Activated effector memory CD4-positive, alpha-beta T cell treated with anti-CD3 and anti-CD28 coated beads, Interleukin-2, amount 50 U/mL, for 16 hours (primary cell): ENCODE measurements at places on chromosomes 2 and 18.
A peak's percentile ranks its signal among the peaks of the same experiment; 100 is the strongest.

DNA sequence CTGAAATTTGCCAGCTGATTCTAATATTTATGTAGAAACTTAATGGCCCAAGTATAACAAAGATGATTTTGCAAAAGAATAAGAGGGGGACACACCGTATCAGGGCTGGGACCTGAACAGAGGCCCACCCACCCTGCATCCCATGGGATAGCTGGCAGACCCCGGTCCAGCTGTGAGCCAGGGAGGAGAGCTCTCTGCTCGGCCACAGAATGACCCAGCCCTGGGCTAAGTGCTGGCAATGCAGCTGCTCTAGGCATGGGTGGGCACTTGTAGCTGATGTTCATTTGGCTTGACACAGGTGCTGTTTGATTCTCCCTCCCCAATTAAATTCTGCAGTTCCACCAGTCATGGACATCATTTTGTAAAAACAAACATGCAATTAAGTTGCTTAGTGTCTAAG, 522.8 kb upstream of the RAB6C start:
- no peak for DNase-seq

DNA sequence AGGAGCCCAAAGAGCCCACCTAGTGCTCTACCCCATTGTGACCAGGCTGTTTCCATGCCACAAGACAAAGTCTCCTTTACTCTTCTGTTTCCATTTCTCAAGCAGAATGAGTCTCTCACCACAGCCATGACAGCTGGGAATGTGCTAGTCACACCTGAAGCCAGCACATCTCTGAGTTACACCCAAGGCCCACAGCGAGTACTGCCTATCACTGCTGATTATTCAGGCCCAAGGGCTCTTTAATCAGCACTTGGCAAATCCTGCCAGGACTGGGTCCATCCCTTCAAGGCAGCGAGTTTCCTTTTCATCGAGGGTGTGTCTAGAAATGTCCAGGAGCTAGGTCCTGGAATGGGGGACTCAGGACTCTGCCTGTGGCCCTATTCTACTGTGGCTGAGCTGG, 14.6 kb upstream of the PPP1R1C start:
- no peak for DNase-seq

- DNase-seq = no peak
Observed at GRCh38 chr2:213757525-213757924, 473.3 kb downstream of the SPAG16 start.

DNA sequence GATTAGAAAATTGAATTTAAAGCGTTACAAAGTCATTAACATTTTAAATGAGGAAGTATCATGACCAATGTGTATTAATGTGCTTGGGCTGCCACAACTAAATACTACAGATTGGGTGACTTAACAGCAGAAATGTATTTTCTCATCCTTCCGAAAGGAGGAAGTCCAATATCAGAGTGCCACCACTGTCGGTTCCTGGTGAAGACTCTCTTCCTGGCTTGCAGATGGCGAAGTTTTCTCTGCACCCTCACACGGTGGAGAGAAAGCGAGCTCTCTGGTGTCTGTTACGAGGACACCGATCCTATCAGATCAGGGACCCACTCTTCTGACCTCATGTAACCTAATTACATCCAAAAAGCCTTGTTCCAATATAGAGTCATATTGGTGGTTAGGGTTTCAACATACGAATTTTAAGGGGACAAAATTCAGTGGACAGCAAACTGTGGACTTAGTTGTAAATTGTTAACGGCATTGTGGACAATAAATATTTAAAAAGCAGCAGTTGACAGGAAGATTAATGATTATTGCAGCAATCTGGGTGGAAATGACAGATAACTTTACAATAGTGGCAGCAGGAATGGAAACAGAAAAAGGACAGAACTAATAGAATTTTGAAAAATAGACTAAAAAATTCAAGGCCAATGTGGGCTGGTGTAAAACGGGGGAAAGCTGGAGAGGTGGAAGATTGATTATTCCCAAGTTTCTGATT, 35.1 kb upstream of the CYRIA start:
- DNase-seq = no peak

GRCh38 chr2:72183016-72183415, 35.4 kb upstream of the CYP26B1 start:
- no peak for DNase-seq

DNA sequence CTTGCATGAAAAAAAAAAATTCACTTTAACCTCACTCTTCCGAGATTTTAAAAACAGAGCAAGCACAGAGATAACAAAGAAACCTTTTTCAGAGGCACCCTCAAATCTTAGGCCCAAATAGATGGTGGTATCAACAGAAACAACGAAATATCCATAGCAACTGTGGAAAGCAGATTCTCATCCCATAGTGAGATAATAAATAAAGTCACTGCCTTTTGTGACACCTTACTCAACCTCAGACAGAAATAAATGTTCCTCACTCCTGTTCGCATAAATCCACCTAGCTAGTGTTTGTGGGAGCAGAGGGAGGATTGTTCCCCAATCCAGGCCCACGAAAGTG, 60.9 kb upstream of the RTN4 start:
- no peak for DNase-seq

- DNase-seq = no peak
Observed at GRCh38 chr2:54482715-54483114, 26.6 kb downstream of the SPTBN1 start.

GRCh38 chr18:22391407-22392345, 26.0 kb downstream of the CTAGE1 start:
- DNase-seq = no peak

DNA sequence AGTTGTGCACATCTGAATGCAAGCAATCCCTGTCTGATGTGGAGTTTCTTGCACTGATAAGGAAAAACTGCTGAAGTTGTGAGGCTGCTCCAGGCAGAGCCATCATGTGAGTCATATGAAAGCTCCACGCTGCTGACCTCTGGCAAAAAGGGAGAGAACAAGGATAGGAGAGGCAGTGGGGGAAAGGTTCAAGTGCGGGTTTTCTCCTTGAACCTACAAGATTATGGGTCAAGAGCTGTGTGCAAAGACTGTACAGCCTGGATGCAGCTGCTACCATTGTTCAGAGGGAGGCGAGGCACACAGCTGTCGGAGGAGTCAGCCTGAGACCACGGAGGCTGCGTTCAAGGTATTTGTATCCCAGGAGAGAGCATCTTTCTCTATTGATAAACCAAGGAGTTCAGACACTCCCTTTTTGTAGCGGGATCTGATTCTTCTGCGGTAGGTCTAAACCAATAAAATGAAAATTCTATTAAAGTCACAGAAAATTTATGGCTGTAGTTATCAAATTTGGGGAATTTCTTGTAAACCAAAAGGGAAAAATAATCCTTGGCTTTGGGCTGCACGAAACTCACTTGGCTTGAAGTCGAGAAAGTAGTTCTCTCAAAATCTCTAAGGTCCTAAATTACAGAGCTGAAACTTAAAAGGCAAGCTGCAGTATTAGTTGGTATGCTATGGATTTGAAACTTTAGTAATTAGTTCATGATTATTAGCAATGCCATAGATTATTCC, at the start of gene CDK15:
Gene CDK15, plus strand, starts transcription at position 96 of the 729 bp plus-strand sequence. Its CDS starts 128 bp downstream, at position 224.
- no peak for DNase-seq

- DNase-seq = peak; percentile 8
Observed at GRCh38 chr2:73218298-73218697, 4.3 kb downstream of the SMYD5 start.

DNA sequence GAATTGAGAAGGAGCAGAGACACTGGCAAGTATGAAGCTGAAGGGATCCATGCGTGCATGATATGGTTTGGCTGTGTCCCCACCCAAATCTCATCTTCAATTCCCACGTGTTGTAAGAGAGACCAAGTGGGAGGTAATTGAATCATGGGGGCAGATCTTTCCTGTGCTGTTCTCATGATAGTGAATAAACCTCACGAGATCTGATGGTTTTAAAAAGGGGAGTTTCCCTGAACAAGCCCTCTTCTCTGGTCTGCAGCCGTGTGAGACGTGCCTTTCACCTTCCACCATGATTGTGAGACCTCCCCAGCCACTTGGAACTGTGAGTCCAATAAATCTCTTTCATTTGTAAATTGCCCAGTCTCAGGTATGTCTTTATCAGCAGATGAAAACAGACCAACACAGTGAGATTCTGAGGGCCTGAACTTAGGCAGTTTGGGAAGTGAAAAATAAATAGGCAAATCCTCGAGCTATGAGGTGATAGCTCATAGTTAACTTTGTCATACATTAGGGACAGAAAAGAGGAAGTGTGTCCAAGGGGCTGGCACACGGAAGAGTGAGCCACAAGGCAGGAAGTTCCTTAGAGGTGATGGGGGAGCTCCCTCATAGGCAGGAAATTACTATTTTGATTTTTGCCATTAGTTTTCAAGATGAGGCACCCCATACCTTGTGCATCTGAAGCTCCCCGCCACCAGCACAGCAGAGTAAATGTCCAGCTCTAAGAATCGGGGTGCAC, 658.8 kb upstream of the ID2 start:
- no peak for DNase-seq

GRCh38 chr2:196925051-196925767, 1.3 kb downstream of the PGAP1 start:
- no peak for DNase-seq

- DNase-seq = peak; percentile 88
Observed at GRCh38 chr2:218396688-218397462, 2.8 kb upstream of the CTDSP1 start.

DNA sequence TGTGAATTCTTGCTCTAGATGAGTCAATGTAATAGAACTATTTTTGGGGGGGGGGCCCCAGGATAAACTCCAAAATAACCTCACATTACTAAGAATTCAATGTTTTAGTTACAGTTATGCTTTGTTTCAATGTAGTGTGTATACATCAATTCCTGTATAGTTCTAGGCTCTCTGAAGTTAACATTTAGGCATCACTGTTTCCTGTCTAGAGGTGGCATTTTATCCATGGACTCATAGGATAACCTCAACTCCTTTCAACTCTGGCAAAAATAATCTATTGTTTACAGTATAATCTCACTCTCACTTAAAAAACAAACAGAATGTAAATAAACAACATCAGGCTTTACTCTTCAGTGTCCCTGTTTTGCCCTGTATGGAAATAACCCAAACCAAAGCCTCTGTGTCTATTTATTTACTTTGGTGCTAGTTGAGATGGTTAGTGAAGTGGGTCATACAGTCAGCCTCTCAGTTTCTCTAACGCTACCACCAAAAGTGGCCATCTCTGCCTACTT, 79.3 kb upstream of the MMADHC start:
- no peak for DNase-seq

DNA sequence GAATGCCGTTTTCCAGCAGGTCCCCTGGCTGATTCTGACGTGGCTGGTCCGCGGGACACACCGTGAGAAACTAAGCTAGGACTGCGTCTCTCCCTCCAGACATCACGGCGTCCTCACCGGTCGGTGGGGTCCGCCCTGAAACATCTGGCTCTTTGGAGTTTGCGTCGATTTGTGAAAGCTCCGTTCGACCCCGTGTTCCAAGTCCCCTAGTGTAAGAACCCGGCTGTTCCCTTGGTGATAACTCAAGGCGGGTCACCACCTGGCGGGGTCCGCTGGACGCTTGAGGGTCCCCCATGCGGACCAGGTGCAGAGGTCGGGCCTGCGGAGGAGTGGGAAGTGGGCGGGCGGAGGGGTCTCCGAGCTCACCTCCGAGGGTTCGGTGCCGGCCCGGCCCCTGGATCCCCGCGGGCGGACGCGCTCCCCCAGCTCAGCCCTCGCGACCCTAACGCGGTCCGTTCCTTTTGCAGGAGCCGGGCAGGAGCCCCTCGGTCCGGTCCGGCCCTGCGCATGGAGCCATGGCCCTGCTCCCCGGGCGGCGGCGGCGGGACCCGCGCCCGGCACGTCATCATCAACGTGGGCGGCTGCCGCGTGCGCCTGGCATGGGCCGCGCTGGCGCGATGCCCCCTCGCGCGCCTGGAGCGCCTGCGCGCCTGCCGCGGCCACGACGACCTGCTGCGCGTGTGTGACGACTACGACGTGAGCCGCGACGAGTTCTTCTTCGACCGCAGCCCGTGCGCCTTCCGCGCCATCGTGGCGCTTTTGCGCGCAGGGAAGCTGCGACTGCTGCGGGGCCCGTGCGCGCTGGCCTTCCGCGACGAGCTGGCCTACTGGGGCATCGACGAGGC, 65.6 kb downstream of the KCNG2 start:
- DNase-seq = peak; percentile 36
